ENCODE measurements at places on chromosomes 7 and 10.

DNA sequence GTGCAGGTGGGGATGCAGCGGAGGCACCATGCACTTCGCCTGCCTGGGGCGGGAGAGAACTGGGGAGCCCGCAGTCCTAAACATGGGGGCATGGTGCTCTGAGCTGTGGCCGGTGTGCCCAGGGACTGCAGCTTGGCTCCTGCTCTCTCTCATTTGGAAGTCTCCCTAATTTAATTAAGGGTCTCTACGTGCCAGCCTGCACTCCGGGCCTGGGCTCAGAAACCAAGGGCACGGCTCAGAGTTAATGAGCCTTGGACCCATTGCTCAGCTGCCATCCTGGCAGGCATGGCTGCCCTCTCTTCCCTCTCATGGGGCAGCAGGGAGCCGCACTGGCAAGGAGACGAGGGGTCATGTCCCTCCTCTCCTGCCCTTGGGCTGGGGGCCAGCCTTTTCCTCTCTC is 115.6 kb downstream of the CDH23 start:
- no peak for DNase-seq

DNA sequence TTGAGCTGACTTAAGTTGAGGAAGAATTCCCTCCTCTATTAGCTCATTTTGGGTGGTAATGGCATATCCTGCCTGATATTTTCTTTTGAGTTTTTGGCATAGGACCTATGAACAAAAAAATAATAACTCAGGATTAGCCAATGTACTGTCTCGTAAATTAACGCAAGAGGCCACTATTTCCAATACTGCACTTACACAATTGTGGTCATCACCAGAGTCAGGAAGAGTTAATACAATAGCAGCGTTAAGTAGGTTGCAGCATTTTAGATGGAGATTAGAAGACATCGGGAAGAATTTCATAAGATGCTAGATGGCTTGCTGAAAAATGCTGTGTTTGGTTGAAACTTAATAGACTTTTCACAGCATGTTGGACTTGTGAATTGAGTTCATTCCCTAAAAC is 36.4 kb downstream of the ANTXRL start:
- no peak for DNase-seq

- no peak for DNase-seq
These were observed 232.7 kb downstream of the NSUN6 start for GRCh38 chr10:18418541-18419215.

DNA sequence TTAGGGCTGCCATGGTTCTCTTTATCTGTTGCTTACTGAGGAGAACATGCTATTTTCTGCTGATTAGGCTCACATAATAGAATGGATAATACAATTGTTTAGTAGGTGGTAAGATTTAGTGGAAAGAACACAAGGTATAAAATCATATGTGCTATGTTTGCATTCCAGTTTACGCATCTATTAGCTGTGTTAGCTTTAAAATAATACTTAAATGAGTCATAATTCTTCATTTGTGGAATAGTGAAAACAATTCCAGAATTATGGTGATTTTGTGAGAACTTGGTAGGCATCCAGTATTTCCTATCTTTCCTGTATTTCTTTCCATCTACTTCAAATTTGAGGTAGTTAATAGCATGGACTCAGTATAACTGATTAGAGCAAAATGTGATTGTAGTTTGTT is 1585.5 kb upstream of the LRRTM3 start:
- DNase-seq: no peak

DNA sequence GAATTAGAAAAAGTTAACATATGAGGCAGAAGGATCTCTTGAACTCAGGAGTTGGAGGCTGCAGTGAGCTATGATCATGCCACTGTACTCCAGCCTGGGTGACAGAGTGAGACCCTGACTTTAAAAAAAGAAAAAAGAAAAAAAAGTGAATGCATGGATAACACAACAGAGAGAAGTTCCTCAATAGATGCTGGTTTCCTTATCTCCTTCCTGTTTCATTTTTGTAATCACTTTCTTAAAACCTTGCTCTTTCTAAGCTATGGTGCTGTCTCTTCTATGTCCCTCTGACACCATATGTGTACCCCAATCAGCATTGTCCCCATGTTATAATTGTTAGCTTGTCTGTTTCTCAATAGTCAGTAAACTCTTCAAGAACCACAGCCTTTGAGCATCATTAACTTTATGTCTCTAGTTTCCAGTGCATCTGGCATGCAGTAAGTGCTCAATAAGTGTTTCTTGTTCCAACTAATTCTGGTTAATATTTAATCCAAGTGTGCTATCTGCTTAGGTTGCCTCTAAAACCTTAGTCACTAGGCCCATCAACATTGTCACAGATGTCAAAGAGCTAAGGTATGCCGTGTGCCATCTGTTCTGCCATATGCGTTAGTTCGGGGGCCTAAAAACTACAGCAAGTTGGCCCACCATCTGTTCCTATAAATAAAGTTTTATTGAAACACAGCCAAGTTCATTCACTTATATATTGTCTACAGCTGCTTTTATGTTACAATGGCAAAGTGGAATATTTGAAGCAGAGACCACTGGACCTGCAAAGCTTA is 36.2 kb downstream of the MPP7 start:
- DNase-seq: no peak

GRCh38 chr7:157459966-157460365 is 123.2 kb downstream of the DNAJB6 start:
- no peak for DNase-seq

DNA sequence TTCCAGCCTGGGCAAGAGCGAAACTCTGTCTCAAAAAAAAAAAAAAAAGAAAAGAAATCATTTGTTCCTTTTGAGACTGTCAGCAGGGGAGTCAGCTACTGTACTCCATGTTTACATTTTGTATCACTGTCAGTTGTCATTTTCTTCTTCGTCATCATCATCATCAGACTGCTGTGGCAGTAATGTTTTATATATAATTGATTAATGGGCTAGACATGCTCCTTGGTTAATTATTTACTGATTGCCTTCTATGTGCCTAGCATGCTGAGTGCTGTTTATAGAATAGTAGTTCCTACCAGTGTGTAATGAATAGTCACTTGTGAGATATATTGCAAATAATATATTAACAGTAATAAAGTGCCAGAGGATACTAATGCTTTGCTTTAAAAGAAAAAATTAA is 50.5 kb downstream of the VCL start:
- no peak for DNase-seq

GRCh38 chr10:44439239-44439957 is 54.5 kb upstream of the CXCL12 start:
- no peak for DNase-seq

DNA sequence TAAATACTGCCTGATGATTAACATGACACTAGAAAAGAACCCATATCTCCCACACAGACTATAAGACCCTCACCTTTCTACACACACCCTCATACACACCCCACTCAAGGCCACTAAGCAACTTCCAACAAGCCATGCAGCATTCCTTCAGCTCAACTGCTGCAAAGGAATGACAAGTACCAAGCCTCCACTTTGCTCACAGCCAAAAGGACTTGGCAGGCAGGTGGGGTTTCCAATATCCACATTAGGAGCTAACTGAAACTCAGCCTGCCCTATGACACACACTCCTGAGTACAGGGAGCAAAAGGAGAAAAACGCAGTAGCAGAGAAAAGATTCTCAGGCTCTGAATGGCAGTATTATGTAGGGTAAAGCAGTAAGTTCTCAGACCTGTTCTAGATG is 13.4 kb downstream of the USP54 start:
- no peak for DNase-seq

- DNase-seq: no peak
These were observed 245.9 kb downstream of the FGFR2 start for GRCh38 chr10:121352231-121352855.

- DNase-seq: no peak
These were observed 122.9 kb upstream of the BET1 start for GRCh38 chr7:94127026-94127425.

GRCh38 chr7:30119890-30120577 is 14.8 kb upstream of the MTURN start:
- no peak for DNase-seq

DNA sequence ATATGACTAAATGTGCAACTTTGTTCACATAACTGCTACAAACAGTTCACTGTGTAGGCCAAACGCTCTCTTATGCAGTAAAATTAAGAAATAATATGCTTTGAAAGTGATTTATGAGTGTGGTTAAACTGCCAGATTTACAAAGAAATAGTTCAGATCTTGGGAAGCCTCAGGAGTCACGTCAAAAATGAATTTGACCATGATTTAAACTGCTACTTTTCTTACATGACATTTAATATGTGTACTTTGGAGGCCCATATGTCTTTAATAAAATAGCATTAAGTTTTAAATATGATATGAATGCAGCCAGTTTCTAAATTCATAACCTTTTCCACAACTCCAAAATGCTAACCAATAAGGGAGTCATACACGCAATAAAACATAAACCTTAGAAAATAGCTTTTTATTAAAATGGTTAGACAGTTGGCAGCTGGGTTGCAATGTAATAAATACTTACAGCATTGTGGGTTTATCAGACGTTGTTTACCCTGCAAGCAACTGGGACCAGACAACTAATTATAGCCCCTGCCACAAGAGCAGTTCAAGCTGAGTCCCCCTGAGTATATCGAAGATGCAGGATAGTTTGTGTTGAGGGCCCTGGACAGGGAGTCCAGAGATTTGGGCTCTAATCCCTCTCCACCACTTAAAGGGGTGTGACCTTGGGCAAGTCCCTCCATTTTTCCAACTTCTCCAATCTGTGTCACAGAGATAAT is 640.4 kb downstream of the LRMDA start:
- DNase-seq: no peak

DNA sequence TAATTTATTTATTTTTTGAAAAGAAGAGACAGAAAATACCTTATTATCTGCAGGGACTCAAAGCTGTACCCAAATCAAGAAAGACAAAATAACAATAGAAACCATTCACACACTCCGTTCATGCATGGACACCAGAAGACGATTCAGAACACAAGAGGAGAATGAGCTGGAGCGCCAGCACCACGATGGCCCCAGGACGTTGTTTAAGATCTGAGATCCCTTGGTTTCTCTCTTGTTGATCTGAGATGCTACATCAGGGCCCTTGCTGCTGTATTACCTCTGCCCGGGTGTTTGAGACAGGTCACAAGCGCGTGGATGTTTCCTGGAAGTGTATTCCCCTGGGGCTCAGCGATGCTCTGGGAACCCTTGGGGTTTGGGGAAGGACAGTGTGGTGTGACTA is 46.8 kb downstream of the CHST3 start:
- no peak for DNase-seq

DNA sequence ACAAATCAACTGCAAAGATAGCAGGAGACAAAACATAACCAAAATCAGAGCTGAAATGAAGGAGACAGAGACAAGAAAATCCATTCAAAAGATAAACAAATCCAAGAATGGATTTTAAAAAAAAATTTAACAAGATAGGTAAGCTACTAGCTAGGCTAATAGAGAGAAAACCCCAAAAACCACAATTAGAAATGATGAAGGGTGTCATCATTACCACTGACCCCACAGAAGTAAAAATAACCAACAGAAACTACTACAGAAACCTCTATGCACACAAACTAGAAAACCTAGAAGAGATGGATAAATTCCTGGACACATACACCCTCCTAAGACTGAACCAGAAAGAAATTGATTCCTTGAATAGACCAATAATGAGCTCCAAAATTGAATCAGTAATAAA is 117.6 kb downstream of the DNAJC1 start:
- DNase-seq: no peak

All from activated gamma-delta T cell treated with anti-CD3 and anti-CD28 coated beads, Interleukin-2, amount 50 U/mL, for 16 hours (primary cell).